ENCODE measurements at places on chromosomes 16 and 17.

GRCh38 chr16:83852774-83853173 is 45.0 kb downstream of the HSBP1 start:
- DNase-seq, result no peak

- DNase-seq, result no peak
These were observed 2.2 kb upstream of the GFAP start for GRCh38 chr17:44917456-44917855.

DNA sequence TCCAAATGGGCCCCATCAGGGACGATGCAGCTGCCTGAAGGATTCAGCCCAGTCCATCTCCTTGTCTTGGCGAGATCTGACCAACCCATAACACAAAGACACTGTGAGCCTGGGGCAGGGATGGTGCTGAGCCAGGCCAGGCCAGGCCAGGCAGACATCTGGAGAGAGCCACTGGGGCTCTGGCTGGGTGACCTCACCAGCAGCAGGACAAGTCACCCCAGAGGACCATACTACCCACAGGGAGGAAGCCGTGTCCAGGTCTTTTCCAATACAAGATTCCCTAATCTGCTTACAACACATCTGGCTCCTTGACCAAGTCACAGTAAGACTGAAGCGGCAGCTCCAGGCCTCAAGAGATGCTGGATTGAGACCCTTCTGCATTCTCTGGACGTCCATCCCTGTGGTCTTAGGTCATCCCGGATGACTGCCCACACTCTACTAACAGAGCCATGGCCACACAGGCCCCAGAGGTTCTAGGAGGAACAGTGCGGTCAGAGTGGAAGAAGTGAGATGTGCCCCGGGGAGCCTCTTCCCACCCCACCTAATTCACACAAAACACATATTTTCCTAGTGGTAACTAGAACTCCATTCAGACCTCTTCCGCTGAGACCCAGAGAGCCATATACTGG is 81.8 kb upstream of the RCVRN start:
- no peak for DNase-seq

GRCh38 chr16:50680556-50680893 is 587 bp downstream of the SNX20 start:
- DNase-seq, result no peak

GRCh38 chr16:77937473-77938149 is 84.7 kb upstream of the CLEC3A start:
- DNase-seq, result no peak

GRCh38 chr17:3867106-3867505 is 21.1 kb upstream of the NCBP3 start:
- DNase-seq, result no peak

DNA sequence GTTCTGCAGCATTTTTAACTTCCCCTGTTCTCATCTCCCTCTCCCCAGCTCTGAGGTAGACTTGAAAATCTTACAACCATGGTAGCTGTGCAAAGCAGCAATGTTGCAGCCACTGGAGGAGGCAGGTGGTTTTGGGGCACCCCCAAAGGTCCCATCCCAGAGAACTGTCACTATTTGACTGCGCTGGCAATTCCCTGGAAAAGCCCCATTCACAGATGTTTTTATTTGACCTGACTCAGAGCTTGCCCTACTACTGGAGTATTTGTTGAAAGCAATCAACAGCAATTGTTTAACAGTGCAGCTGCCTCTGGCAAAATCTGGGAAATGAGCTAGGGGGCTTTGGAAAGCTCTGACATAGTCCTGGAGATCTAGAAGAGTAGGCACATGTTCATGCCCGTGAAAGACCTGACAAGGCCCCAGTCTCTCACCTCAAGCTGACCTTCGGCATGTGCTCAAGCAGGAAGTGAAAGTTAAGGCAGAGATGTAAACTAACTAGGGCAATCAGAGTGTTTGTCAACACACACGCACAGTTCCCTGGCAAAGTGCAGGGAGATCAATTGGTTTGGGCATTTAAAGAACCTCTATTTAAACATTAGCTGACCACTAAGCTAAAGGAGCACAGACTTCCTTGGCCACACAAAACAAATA is 19.7 kb upstream of the PIK3R5 start:
- DNase-seq, result no peak

DNA sequence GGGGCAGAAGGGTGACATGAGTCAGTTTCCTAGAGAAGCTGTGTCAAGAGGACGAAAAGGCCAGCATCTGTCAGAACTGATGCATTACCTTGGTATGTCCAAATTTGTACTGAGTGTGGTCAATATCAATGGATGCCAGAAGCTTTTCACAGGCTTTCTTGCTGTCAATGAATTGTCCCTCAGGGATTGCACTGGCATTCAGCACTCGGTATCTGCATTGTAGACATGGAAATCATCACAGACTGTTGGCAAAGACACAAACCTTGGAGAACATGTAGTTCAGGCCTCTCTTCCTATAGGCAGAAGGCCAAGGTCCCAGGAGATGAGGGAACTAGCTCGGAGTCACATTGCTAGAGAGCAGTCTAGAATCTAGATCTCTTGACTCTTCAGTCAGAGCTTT is 16.6 kb downstream of the MYH3 start:
- no peak for DNase-seq

DNA sequence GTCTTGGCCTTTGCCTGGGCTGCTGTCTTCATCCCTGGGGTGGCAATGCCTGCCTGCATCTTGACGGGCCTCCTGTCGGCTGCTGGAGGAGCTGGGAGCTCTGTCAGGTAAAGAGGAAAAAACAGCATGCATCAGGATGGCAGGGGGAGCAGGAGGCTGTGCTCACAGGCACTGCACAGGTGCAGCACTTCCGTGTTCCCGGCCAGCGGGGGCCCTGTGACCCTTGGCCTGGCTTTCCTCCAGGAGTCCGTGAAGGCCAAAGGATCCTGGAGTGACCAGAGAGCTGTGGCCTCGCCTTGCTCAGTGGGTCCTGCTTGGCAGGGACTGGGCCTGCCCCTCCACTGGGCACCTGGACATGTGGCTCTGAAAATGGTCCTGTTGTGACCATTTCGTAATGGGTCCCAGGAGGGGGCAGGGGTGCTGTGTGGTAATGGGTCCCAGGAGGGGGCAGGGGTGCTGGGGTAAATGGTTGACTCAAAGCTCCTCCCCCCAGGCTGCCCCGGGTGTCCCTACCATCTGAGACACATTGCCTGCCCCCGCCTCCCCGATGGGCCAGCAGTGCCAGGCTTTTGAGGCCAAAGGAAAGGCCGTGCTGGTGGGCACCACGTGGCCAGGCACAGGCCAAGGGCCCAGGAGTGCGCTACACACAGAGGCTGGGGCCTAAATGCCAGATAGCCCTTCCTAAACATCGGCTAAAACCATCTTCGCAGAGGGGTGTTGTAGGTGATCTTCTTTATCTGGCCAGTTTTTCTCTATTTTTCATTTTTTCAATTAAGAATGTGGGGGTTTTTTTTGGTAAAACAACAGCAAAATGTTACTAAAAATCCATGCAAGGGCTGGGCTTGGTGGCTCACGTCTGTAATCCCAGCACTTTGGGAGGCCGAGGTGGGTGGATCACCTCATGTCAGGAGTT is 4.0 kb upstream of the FASN start:
- DNase-seq, result no peak

GRCh38 chr17:48598736-48599135 is 5.2 kb upstream of the HOXB5 start:
- no peak for DNase-seq

GRCh38 chr16:28130099-28131088 is 66.9 kb upstream of the GSG1L start:
- no peak for DNase-seq

DNA sequence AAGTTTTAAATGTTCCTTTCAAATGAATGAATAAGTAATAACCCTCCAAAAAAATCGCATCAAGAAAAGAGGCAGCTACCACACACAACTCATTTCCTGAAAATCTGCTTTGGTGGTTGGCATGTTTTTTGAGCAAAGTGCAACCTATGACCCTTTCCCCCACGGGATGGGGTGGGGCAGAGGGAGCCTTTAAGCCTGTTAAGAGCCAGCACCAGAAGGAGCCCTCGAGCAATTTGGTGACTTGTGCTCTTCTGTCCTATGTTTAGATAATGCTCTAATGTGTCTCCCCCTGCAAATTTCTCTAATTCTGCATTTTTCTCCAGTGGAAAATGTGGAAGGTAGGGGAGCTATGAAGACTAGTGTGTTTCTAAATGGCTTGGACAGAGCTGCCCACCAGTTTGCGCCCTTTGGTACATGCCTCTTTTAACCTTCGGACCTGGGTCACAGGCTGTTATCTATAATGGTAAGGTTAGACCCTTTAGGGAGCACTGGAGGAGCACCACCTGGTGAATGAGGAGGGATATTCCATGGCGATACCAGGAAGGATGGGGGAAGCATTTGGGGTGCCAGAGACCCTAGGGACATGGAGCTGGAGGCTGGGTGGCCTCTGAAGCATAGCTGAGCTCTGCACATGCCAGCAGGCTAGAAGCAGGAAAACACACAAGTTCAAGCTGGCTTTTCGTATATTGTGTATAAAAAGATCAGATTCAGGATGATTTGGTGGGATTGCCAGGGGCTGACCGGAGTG is 1.6 kb downstream of the PYCARD start:
- no peak for DNase-seq

- no peak for DNase-seq
These were observed 3.3 kb upstream of the SLC25A10 start for GRCh38 chr17:81708739-81709185.

- DNase-seq, result no peak
These were observed 50.3 kb downstream of the BMERB1 start for GRCh38 chr16:15484662-15485061.

GRCh38 chr17:14760719-14761411 is 460.0 kb downstream of the HS3ST3B1 start:
- no peak for DNase-seq

GRCh38 chr17:73052923-73053322 is 39.6 kb downstream of the SLC39A11 start:
- no peak for DNase-seq

GRCh38 chr17:67125417-67125816 is 81.1 kb downstream of the CACNG1 start:
- no peak for DNase-seq

GRCh38 chr17:13253733-13254410 is 236.0 kb upstream of the ELAC2 start:
- no peak for DNase-seq

DNA sequence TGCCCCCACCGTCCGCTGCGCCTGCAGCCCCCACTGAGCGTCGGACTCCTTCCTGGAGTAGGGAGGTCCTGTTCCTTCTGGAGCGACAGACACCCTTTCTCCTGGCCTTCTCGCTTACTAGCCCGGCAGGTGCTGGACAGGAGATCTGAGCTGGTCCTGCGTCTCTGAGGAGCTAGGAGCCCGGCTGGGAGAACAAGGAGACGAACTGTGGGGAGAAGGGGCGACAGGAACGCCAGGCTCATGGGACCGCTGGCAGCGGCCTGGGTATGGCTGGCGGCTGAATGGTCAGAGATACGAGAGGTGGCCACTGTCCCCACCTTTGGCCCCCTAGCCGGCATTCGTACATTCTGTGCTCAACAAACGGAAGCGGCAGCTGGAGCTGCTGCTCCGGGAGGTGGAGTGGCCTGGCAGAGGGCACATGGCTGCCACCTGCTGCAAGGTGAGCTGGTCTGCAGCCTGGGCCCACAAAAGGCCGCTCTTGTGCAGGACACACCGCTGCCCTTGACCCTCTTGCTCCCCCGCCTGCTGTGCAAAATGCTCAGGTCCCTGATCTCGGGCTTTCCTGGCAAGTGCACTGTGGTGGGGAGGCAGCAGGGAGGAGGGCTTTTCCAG is 2066.7 kb downstream of the TP53TG3F start:
- no peak for DNase-seq

GRCh38 chr17:27660436-27660835 is 29.4 kb downstream of the LGALS9 start:
- DNase-seq, result no peak

DNA sequence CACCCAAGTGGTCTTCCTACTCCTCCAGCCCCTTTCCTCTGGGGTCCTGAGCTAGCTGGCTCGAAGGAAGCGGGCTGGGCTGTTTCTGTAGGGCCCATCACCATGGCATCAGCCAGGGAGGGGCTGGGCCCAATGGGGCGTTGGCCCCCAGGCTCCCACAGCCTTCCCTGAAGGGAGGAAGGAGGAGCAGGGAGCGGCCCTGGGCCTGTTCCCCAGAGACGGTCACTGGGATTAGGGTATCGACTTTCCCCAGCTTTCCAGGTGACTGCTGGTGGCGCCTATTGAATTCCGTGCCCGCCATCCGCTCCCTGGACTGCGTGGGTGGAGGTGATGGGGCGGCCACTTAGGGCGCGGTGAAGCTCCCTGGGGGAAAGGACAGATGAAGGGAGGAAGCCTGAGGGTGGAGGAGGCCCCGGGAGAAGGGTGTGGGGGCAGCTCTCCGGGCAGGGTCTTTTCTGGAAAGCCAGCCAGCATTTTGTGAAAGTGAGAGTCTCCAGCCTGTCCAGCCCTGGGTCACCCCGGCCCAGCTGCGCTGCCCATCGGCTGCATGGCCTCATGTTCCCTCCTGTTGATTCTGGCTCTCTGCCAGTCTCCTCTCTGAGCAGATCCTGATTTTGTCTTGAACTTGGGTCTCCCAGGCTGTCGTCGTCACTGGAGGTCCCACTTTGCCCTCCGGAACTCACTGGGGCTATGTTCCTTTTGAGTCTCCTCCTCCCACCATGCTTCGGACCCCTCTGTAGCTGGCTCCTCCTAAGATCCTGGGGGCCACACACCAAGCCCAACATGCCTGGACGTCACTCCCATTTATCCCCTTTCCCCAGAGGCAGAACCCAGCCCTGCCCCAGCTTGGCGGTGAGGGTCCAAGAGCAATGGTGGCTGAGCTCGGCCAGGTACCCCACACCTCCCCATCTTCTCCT is 9.8 kb downstream of the NHERF1 start:
- no peak for DNase-seq

DNA sequence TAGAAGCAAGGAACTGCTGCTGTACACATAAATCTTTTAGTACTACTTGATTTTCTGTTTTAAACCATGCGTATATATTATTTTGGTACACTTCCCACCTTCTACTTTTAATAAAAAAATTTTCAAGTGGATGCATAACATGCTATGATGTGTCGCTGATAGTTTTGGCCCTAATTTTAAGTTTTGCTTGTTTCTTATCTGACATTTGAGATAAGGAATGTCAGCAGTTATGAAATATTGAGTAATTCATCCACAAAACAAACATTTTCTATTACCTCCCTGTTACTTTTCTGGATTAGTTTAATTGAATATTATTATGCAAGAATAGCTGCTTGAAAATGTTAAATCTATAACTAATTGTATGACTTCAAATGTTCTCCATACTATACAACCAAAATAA is 35.8 kb downstream of the N4BP1 start:
- no peak for DNase-seq

- no peak for DNase-seq
These were observed 23.4 kb downstream of the PIK3R5 start for GRCh38 chr17:8941980-8942622.

DNA sequence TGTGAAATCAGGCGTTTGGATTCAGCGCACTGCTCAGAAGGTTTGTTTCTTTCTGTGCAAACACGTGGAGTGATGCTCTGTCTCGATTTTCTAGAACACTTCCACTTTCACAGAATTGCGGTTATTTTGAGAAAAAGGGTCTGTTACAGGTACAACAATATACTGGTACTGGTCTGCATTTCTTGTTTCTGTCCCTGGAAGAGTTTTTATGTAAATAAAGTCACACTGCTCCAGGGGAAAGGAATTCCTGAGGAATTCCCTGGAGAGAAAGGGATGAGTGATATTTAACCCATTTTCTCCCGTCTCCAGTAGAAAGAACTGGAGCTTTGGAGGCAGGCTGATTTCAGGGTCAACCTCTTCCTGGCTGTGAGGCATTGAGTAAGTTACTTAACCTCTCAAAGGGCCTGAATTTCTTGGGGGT is 16.2 kb upstream of the RMI2 start:
- DNase-seq, result no peak

Data from AG09309 (cell line).